ENCODE measurements at places on chromosomes 16 and 17.

GRCh38 chr17:82195675-82196672 lies 16.7 kb downstream of the CCDC57 start:
- DNase-seq, result no peak

- DNase-seq, result no peak
Measured at GRCh38 chr17:7183433-7184090, 4.4 kb upstream of the ASGR1 start.

DNA sequence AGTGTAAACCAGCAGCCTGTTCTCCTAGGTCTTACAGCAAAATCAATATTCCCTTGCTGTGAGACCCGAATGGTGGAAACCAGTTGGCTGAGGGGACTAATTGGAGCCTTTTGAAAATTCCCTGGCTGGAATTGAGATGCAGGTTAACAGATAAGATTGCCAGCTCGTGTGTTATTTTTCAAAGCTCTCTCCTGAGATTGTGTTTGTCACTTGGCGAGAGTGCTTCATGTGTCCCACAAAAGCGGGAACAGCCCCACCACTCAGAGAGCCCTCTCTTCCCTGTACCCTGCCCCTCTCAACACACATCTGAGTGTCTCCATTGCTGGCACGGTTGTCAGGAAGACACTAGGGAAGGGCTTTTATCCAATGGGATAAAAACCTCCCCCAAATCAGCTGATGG lies 356.1 kb downstream of the CPPED1 start:
- no peak for DNase-seq

DNA sequence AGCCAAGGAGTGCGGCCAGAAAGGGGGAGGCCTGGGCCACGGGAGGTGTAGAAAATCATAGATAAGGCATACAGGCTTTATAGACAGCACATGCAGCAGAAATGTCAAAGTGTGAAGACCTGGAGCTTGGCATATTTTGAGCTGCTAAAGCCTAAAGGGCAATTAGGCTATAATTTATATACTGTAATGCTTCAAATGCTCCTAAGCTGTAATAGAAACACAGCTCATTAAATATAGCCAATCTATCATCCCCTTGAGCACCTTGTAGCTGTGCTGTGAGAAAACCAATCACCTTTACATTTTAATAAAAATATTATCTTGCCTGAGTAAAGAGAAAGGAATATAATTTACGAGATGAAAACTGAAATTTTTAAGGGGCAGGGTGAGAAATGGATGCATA lies 97.9 kb upstream of the NOG start:
- DNase-seq, result no peak

DNA sequence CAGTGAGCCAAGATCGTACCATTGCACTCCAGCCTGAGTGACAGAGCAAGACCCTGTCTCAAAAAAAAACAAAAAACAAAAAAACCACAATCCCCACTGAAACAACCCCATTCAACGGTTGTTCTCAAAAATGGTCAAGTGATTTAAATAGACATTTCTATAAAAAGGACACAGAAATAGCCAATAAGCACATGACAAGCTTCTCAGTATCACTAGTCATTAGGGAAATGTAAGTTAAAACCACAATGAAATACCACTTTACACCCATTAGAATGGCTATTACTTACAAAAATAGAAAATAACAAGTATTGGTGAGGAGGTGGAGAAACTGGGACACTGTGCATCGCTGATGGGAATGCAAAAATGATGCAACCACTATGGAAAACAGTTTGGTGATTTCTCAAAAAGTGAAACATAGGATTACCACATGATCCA lies 26.6 kb upstream of the MYLK3 start:
- DNase-seq, result no peak

- no peak for DNase-seq
Measured at GRCh38 chr17:69557339-69557738, 142.8 kb downstream of the MAP2K6 start.

DNA sequence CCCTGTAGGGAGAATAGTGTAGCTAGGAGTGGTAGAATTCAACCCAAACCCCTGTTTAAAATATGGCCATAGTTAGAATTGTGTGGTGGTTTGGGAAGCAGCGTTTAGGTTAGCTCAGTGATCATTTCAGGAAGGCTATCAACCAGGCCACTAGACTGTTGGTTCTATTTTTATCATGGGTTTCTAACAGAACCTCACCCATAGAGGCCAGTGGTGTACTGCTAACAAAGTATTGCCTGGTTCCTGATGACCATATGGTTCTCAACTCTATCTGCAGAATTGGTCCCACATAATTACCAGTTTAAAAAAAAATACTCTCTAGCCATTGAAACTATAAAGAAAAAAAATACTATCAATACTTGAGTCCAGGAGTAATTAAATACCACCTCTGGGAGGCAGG lies 70.5 kb upstream of the RASL10B start:
- DNase-seq, result no peak

- no peak for DNase-seq
Measured at GRCh38 chr16:54475019-54475601, 188.5 kb upstream of the IRX3 start.

- no peak for DNase-seq
Measured at GRCh38 chr17:73340093-73340596, 28.3 kb upstream of the CDC42EP4 start.

DNA sequence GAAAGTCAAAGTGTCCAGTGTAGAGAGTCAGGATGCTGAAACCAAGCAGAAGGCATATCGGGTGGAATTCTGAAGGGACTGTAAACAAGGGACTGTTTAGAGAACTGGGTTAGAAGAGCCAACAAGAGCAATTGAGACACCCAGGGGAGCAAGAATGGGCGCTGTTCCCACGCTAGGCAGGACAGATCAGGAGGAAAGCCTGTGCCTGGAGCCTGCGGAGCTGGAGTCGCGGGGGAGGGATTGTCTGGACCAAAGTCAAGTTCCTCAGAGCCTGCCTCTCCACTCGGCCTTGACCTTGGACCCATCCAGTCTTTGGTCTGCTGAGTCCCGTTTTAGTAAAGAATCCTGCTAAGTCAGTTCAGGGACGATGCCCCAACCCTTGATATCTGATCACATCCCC lies 14.7 kb upstream of the KLHL36 start:
- DNase-seq, result no peak

DNA sequence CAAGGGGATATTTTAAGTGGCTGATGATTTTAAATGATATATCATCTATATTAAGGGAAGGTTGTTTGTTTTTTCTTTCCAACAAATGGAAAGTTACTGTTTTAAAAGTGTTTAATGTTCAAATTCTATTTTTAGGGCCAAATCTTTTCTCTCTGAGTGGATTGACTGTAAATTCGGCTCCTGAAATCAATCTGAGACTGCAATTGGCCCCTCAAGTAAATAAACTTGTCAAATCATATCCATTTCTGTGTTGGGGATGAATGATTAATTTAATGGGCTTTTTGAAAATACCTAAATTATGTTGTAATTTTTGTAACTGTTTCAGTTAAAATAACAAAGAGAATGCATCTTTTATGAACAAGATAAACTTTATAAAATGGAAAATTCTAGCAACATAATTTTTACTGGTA lies 2.6 kb downstream of the HS3ST3A1 start:
- no peak for DNase-seq

- no peak for DNase-seq
Measured at GRCh38 chr17:1792495-1793446, 30.9 kb downstream of the SERPINF1 start.

DNA sequence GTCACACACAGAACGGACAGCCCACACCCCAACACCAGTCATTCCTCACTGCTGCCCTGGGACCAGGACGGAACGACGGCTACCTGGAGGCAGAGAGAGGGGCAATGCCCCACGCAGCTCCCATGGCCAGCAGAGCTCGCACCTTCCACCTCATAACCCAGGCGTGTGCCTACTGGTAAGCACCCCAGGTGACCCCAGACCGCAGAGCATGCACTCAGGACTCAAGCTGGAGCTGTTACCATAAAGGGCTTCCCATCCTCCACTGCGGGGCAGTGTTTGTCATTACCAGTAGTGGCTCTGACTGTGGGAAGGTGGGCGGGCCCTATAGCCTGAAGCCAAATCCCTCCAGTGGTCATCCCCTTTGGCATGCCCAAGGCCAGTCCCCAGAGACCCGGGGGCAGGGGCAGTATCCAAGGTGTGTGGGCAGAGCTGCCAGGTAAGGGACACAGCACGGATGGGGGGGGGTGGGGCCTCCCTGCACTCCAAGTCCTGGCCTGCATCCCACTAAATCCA lies 4.7 kb upstream of the BCAR1 start:
- DNase-seq, result no peak

DNA sequence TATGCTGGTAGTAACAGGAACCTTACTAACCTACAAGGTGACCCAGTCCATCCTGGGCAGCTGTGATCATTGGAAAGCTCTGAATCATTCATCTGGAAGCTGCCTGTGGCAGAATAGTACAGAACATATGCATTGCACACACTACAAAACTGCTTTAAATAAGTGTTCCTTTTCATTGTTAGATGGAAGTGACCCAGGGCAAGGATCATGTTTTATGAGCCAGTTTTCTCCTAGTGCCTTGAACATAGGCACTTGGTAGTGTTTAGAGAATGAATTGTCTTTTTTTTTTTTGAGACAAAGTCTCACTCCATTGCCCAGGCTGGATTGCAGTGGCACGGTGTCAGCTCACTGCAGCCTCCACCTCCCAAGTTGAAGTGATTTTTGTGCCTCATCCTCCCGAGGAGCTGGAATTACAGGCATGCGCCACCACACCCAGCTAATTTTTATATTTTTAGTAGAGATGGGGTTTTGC lies 55.4 kb downstream of the TENT4B start:
- DNase-seq, result no peak

- DNase-seq, result no peak
Measured at GRCh38 chr16:86634292-86634691, 55.9 kb downstream of the FOXL1 start.

DNA sequence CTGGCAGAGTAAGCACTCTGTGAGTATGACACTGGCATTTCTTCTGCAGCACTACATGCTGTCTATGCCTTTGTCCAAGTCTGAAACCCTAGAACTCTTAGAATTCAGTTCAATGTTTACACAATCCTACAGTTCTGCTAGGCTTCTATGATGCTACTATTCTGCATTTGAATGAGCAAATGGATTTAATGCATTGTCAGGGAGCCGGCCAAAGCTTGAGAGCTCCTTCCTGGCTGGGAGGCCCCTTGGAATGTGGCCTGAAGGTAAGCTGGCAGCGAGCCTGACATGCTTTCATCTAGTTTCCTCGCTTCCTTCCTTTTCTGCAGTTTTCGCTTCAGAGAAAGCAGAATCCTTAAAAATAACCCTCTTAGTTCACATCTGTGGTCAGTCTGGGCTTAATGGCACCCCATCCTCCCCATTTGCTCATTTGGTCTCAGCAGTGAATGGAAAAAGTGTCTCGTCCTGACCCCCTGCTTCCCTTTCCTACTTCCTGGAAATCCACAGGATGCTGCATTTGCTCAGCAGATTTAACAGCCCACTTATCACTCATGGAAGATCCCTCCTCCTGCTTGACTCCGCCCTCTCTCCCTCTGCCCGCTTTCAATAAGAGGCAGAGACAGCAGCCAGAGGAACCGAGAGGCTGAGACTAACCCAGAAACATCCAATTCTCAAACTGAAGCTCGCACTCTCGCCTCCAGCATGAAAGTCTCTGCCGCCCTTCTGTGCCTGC lies at the start of gene CCL2:
Gene CCL2, plus strand, starts transcription at position 635 of the 730 bp plus-strand sequence. Its CDS starts 65 bp downstream, at position 700.
- peak; percentile 65 for DNase-seq

DNA sequence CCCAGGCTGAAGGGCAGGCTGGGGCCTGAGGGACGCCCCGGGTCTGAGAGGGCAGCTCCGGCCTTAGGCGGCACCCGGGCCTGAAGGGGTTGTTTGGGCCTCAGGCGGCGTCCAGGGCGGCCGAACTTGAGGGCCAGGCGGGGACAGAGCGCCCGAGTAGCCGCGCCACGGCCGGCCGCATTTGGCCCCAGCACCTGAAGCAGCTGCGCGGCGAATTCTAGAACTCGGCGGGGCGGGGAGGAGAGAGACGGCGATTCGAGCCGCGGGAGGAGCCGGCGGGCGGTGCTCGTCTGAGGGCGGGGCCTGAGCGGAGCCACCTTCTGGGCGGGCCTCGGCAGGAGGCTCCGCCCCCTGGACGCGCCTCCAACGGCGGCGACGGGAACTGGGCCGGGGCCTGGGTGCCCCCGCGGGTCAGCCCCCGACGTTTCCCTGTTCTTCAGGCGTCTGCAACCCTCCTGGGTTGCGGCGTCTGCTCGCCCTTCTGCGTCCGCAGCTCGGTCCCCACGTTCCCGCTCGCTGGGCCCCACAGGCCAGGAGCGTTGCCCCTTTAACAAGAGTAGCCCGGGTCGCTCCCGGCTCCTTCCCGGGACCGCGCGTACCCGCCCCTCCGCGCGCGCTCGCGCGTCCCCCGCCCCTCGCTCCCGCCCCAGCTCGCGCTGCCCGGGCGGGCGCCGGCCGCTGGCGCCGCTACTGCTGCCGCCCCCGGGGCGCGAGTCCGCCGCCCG lies at the start of the genes INCA1 and KIF1C:
Gene INCA1, minus strand, starts transcription at position 221 of the 725 bp plus-strand sequence. CDS start 3,085 bp downstream, outside the sequence.
Gene KIF1C, plus strand, starts transcription at position 649 of the 725 bp plus-strand sequence. CDS start 2,297 bp downstream, outside the sequence.
- DNase-seq, result peak; percentile 93

DNA sequence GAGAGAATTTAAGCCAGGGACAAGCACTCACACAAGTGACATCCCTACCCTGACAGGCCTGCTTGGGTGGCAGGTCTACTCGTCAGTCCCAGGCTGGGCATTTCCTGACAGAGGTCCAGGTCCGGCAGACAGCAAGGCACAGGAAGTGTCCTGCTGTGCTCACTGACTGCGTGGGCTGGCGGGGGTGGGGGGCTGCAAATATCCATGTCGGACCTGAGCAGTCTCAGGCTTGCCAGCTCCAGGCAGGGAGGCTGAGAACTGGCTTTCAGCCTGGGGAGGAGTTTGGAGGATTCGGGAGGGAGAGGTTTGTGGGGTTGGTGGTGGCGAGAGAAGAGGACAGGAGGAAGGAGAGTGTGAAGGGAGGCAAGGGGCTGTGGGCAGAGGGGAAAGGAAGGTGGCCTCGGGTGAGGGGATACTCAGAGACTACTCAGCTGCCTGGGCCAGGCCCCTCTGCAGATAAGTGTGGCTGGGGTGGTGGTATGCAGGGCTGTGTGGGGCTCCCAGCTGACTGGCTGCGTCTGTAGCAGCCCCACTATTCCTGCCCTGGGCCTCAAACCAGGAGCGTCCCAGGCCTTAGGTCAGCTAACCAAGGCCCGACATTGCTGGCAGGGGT lies 7.8 kb downstream of the HIC1 start:
- DNase-seq, result no peak

DNA sequence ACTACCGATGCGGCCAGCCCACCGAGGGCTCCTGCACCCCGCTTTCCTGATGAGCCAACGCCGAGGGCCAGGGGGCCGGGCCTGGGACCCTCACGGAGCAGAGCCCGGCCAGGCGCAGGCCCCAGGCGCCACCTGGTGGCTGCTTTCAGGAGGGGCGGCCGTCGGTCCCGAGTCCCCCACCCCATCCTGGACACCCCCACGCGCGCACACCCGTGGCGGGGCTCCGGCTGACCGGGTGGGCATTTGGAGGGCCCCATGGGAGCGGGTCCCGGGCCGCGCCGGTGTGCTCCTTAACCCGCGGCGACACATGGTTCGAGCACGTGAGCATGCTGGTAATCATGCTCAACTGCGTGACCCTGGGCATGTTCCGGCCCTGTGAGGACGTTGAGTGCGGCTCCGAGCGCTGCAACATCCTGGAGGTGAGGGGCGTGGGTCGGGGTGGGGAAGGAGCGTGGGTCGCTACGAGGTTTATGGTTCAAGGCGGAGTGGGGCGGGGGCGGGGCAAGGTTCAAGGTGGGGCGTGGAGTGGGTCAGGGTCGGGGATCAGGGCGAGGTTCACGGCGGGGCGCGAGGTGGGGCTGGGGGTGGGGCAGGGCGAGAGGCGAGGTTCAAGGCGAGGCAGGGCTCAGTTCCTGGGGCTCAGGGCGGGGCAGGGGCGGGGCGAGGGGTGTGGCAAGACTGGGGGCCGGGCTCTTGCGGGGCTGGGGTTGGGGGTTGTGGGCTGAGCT lies 30.2 kb downstream of the TPSG1 start:
- no peak for DNase-seq

- DNase-seq, result peak; percentile 68
Measured at GRCh38 chr16:89581861-89582563, 6.5 kb downstream of the CPNE7 start.

GRCh38 chr17:19339341-19339815 lies 23.1 kb downstream of the B9D1 start:
- no peak for DNase-seq
